ENCODE measurements at places on chromosomes 12 and 14. TPM values are rescaled to one million over a fixed set of nuclear protein-coding genes. Genes with fewer than 3 reads are reported as not detected.

The RNASE1 gene
- polyA plus RNA-seq = 0.25 TPM

The RAD9B gene
- polyA plus RNA-seq = 0.59 TPM

The C12orf54 gene
- polyA plus RNA-seq = not detected

The PLEKHA5 gene
- 0.03 TPM for polyA plus RNA-seq

The ACSM4 gene
- polyA plus RNA-seq = not detected

The PLEKHH1 gene
- polyA plus RNA-seq = 0.37 TPM

The OR6C2 gene
- not detected for polyA plus RNA-seq

- DNase-seq = no peak
Measured at GRCh38 chr14:51140856-51141255, 46.0 kb upstream of the TRIM9 start.

GRCh38 chr12:77354766-77355362 is 289.5 kb upstream of the E2F7 start:
- DNase-seq = no peak

- DNase-seq = no peak
Measured at GRCh38 chr14:29803045-29803444, 124.6 kb downstream of the PRKD1 start.

DNA sequence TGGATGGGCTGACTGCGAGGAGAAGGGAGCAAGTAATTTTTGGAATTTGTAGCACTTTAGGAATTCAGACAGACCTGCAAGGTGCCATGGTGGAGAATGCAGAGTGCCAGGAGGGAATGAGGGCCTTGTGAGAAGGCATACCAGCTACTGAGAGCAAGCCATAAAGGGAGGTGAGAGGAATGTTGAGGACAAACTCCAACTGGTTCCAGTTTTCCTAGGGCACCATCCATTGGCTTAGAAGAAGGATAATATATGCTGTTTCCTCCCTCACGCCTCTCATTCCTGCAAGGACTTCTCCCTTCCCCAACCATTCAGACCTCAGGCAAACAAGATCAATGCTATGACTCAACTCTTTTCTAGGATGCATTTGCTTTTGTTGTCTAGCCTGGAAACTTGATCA is 11.2 kb upstream of the DAAM1 start:
- no peak for DNase-seq

- DNase-seq = no peak
Measured at GRCh38 chr12:3747543-3747942, 5.4 kb downstream of the CRACR2A start.

DNA sequence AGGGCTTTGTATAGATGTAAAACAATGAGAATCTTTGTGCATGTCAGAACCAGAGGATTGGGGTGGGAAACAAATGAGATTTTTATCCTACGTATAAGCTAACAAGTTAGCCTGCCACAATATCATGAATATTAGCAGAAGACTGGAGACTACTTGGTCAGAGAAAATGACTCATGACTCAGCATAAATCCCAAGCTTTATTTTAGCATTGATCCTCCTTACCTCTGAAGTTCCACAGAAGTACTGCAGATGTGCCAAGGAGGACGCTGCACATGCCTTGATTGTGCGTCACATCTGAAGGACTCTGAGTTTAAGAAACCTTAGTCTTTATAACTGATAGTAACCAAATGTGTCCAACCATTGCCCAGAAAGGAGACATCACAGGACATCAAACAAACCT is 234.0 kb upstream of the RPL10L start:
- DNase-seq = no peak

DNA sequence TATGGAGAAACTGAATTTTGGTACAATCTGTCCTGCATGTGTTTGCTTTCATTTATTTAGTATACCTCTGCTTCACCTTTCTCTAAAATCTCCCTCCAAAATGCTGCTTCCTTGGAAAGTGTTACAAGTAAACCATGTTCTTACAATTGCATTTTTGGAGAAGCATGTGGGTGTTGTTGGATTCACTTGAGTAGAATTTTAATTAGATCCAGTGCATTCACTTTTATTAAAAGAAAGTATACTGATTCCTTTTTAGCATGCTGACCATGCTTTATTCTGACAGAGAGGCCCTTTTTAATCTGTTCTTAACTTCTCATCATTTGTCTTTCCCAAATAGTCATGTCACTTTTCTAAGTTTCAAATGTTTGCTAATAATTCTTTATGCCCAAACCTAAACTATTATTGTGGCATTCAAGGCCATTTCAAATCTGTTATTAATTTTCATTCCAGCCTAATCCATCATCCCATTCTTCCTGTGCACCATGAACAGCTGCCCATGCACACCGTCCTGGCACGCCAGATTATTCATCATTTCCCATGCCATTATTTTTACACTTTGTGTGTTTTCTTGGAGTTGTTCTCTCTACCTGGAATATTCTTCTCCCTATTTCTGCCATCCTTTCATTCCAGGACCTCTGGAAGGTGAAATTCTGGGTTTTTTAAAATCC is 90.7 kb downstream of the METTL25 start:
- DNase-seq = no peak

- no peak for DNase-seq
Measured at GRCh38 chr14:88599326-88599725, 36.5 kb downstream of the ZC3H14 start.

GRCh38 chr12:38745601-38746000 is 159.8 kb downstream of the CPNE8 start:
- DNase-seq = no peak

DNA sequence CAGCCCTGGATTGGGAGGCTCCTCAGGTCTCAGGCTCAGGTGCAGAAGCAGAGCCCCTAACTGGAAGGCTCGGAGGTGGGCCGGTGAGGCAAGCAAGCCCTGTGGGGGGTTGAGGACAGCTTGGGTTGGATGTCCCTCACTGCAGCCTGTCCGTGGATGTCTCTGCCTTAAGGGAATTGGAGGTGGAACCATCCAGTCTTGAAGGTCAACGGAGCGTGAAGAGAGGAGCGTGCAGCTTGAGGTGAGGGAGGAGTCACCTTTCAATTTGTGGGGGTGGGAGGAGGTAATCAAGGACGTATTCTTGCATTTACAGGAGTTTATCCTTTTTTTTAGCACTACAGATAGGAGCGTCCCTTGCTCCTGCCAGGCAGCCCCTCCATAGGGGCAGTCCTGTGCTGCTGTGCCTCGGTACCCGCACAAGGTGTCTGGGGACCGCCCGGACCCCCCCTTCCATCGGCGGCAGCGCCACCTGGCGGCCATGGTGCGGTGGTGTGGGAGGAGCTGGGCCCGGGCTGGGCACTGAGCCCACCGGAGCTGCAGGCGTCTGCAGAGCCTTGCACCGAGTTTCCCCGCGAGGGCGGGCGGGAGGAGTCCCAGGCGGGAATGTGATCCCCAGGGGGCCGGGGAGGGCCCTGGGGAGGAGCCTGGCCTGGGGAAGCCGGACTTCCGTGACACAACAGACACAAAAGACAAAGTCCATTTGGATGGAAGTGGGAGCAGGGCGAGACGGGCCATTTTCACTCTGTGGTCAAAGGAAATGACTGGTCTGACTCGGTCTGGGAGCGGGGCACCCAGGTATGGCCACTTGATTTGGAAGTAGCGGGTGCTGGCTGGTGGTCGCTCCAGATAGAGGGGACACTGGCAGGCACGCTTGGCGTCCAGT is 864 bp downstream of the DNAJC22 start:
- peak; percentile 83 for DNase-seq

DNA sequence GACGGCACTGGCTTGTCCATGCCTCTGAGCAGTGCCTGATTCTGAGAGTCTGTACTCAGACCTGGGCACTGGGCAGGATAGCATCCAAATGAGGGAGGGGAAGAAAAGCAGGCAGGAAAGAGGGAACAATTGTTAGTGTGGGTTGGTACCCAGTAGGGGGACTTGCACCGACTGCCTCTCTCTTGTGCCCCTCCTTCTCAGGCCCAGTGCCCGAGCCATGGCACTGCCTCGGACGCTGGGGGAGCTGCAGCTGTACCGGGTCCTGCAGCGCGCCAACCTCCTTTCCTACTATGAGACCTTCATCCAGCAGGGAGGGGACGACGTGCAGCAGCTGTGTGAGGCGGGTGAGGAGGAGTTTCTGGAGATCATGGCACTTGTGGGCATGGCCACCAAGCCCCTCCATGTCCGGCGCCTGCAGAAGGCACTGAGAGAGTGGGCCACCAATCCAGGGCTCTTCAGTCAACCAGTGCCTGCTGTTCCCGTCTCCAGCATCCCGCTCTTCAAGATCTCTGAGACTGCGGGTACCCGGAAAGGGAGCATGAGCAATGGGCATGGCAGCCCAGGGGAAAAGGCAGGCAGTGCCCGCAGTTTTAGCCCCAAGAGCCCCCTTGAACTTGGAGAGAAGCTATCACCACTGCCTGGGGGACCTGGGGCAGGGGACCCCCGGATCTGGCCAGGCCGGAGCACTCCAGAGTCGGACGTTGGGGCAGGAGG is 2.2 kb downstream of the NAB2 start:
- peak; percentile 22 for DNase-seq

DNA sequence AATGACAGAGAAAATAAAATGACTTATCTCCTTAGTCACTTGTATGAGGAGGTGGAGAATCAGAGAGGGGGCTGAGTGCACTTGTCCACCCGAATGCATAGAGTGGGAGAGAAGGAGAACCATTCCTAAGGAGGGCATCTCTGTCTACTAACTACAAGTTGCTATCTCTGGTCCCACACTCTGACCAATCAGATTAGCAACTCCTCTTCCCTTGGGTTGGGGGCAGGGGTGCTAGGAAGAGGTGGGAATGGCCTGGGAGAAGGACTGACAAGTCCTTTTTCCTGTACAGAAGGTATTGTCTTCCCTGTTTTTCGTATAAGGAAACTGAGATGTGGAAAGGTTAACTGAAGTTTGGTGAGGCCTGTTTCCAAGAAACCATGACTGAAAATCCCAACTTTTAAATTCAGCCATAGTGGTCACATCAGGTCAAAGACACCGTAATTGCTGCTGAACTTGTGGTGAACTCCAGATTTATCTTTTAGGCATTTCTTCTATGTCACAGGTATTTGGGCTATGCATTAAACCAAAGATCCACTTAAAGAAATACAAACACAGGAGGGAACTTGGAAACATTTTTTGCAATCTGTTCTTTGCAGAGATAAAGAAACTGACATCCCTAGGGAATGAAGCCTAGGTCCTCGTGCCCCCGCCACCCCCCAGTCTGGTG is 207.8 kb downstream of the CRADD start:
- DNase-seq = no peak

DNA sequence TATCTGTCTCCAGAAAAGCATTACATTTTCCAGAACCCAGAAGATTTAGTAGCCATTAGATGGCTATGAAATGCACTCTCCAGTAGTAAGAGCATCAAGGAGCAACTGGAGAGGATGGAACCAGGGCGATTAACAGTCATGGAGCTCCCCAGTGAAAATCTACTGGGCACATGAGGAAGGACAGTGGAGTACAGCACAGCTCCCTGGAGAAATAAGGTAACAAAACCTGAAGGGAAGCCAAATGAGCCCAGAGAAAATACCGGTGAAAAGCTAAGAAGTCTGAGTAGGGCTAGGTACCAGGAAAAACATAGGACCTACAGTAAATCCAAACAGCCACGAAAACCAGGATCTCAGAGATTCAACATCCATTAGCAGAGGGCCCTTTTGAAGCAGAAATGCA is 21.6 kb downstream of the SOX5 start:
- DNase-seq = no peak

DNA sequence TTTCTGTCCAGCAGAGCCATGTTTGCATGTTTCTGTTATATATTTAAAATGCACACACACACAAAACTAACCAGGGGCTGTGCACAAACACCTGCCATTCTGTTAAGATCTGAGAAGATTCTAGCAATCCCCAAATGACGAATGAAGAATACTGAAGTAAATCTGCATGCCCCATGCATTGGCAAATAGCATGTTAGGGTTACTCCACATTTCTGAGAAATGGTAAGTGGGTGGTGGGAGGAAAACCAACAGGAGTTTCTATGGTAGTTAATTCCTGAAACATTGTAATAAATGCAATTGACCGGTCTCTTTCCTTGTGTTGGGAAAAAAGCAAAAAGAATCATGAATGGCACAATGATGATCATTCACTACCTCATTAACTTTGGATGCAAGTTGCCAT is 318.0 kb downstream of the BCAT1 start:
- no peak for DNase-seq

GRCh38 chr14:50676814-50677516 is 8.9 kb upstream of the SAV1 start:
- DNase-seq = peak; percentile 39

DNA sequence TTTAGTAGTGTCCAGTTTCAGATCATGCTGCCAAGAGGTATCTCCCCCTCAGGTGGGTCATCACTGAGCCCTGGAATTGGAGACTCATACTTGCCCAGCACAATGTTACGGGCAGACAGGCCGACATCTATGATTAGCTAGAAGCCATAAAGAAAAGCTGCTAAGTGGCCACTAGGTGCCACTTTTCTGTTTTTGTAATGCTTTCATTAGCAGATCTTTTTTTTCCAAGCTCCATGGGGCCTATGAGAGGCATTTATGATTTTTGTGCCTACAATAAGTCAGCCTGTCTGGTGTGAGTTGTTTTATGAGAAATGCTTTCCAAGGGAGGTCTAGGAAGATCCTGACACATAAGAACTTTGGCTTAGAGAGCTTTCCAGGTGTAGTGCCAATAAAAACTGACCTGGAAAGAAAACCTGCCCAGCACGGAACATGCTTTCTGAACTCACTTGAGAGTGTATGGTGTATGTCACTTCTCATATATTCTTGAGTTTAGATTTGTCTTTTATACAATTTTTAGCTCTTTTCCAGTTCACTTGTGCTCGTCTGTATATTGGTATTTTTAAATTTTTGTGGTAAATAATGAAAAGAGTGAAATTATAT is 21.8 kb upstream of the SMCO2 start:
- peak; percentile 14 for DNase-seq

DNA sequence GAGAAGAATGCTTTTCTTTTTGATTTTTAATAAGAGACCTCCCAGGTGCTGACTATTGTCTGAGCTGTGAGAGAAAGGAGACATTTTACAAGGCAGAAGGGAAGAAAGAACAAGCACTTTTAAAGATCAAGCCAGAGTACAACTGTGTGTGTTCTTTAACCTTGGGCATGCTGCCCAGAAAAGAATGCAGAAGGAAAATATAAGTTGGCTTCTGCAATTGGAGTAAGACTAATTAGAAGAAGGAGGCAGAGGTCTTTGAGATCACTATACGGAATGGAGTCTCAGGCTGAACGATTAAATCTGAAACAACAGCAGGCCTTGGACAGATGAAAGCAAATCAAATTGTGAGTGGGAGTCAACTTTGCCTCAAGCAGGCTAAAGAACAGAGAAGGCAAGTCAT is 230.5 kb downstream of the ATP23 start:
- DNase-seq = no peak
